Suppressor macrophage treated with lipopolysaccharide for 1 hour (primary cell): ENCODE measurements at places on chromosomes 1 and 21.

- no peak for DNase-seq
Measured at GRCh38 chr21:37430184-37430821, 63.7 kb downstream of the DYRK1A start.

DNA sequence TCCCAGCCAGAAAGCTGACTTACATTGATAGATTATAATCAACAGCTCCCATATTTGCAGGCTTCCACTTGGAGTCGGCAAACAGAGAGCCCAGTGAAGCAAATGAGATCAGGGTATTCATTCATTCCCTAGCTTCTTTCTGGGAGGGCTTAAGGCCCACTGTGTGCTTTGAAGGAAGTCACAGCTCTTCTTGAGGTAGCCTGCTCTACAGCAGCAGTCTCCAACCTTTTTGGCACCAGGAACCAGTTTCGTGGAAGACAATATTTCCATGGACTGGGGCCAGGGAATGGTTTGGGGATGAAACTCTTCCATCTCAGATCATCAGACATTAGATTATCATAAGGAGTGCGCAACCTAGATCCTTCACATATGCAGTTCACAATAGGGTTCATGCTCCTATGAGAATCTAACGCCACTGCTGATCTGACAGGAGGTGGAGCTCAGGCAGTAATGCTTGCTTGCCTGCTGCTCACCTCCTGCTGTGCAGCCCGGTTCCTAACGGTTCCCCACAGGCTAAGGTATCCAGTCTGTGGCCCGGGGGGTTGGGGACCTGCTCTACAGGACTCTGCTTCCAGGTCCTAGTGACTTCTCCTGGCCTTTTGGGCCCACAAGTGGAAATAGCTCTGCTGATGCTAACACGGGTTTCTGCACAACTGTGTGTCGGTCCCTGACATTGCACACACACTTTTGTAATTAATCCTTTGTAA, 13.7 kb upstream of the ADAM30 start:
- no peak for DNase-seq

- no peak for DNase-seq
Measured at GRCh38 chr1:10765734-10766478, 30.5 kb downstream of the CASZ1 start.

GRCh38 chr1:40640314-40641076, 25.0 kb downstream of the RIMS3 start:
- DNase-seq: no peak

GRCh38 chr1:46425726-46426125, 31.6 kb downstream of the FAAH start:
- DNase-seq: no peak
